ENCODE measurements at places on chromosomes 1 and 21.

GRCh38 chr1:226187380-226187779 is 839 bp upstream of the ACBD3 start:
- no peak for DNase-seq

DNA sequence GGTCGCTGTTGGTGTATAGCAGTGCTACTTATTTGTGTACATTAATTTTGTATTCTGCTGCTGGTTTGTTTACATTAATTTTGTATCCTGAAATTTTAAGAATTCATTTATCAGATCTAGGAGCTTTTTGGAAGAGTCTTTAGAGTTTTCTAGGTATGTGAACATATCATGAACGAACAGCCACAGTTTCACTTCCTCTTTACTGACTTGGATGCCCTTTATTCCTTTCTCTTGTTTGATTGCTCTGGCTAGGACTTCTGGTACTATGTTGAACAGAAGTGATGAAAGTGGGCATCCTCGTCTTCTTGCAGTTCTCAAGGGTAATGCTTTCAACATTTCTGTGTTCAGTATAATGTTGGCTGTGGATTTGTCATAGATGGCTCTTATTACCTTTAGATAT is 1757.9 kb downstream of the BRINP3 start:
- no peak for DNase-seq

- DNase-seq = no peak
These were observed 104.9 kb downstream of the PTGS2 start for GRCh38 chr1:186575348-186575747.

- no peak for DNase-seq
These were observed 180.2 kb upstream of the RUNX1 start for GRCh38 chr21:35229290-35229689.

GRCh38 chr1:219576931-219577730 is 35.8 kb downstream of the ZC3H11B start:
- no peak for DNase-seq

- DNase-seq = no peak
These were observed 11.5 kb downstream of the RCC2 start for GRCh38 chr1:17427696-17428660.

- no peak for DNase-seq
These were observed 5.3 kb downstream of the RXFP4 start for GRCh38 chr1:155946633-155947219.

GRCh38 chr1:164801246-164801731 is 242.3 kb downstream of the PBX1 start:
- DNase-seq = no peak

- DNase-seq = no peak
These were observed 213.5 kb upstream of the IRF2BP2 start for GRCh38 chr1:234823191-234824176.

DNA sequence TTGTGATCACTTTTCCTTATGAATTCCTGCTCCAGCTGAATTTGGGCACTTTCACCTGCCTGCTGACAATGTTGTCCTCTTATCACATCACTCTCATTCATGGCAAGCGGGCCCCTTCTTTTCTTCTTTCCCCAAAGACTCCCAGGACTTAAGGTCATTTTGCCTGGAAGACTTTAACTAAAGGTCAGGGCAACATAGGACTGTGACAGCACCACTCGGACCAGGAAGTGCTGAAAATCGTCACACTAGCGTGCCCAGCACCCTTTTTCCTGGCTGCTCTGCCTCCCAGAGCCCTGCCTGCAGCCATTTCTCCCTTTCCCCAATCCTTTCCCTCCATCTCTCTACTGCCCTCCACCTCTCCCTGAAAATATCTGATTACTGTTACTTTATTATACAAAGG is 35.4 kb downstream of the CD34 start:
- DNase-seq = no peak

DNA sequence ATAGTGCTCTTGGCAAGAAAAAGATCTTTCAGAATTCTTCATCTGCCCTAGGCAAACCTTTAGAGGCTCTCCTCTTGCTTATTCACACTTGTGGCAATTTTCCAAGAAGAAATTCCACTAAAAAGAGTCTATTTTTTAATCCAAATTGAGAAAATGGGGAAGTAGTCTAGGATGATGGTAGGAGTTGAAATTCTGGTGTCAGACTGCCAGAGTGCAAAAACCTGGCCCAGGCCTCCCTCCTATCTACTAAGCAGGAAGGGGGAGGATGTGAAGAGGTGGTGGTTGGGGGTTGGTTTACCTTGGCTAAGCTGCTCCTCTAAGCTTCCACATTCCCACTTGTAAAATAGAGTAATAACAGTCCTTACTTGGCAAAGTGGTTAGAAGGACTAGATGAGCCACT is 120.6 kb upstream of the KCNJ15 start:
- DNase-seq = no peak

GRCh38 chr21:34276711-34277425 is 86.9 kb upstream of the KCNE2 start:
- no peak for DNase-seq

GRCh38 chr21:43717166-43717853 is 1.6 kb upstream of the PDXK start:
- no peak for DNase-seq

- DNase-seq = no peak
These were observed 51.7 kb downstream of the RYR2 start for GRCh38 chr1:237093691-237094090.

GRCh38 chr1:244513493-244513892 is 52.4 kb downstream of the CATSPERE start:
- DNase-seq = no peak

DNA sequence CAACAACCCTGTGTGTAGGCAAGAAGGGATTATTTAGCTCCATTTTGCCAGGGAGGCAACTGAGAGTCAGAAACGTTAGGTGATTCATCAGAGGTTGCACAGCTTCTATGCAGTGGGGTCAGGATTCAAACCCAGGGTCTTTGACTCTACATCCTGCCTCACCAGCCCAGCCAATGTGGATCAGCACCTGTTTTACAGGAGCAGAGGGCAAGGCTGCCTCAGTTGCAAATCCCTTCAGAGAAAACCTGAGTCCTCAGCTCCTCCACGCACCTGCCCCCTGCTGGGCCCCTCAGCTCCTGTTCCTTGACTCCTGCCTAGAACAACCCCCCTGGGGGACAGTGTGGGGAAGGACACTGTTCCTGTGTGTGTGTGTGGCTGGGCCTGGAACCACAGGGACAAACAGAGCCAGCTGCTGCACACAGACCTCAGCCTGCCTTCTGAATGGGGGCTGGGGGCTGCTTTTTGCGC is 61.6 kb downstream of the LRRN2 start:
- no peak for DNase-seq

DNA sequence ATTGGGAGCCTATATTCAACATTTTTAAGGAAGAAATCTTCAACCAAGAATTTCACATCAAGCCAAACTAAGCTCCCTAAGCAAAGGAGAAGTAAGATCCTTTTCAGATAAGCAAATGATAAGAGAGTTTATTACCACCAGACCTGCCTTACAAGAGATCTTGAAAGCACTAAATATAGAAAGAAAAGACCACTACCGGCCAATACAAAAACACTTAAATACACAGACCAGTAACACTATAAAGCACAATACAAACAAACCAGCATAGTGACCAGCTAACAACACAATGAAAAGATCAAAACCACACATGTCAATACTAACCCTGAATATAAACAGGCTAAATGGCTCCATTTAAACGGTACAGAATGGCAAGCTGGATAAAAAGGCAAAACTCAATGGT is 165.4 kb downstream of the MRPL39 start:
- DNase-seq = no peak

- no peak for DNase-seq
These were observed 456.5 kb downstream of the OMA1 start for GRCh38 chr1:58089898-58090534.

GRCh38 chr1:68704800-68705443 is 208.0 kb upstream of the DEPDC1 start:
- DNase-seq = no peak

- no peak for DNase-seq
These were observed 19.5 kb downstream of the TSPAN2 start for GRCh38 chr1:115069659-115070308.

GRCh38 chr1:66556161-66556611 is 22.2 kb downstream of the SGIP1 start:
- DNase-seq = no peak

DNA sequence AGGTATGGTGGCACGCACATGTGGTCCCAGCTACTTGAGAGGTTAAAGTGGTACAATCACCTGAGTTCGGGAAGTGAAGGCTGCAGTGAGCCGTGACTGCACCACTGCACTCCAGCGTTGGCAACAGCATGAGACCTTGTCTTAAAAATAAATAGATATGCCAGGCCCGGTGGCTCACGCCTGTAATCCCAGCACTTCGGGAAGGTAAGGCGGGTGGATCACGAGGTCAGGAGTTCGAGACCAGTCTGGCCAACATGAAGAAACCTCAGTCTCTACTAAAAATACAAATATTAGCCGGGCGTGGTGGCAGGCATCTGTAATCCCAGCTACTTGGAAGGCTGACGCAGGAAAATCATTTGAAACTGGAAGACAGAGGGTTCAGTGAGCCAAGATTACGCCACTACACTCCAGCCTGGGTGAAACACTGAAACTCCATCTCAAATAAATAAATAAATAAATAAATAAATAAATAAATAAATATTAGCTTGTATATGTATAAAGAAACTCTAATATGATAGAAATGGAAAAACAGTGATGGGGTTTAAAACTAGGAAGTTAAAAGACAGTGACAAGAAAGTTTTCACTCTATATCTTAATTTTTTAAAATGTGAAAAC is 18.8 kb downstream of the GATAD2B start:
- DNase-seq = no peak

DNA sequence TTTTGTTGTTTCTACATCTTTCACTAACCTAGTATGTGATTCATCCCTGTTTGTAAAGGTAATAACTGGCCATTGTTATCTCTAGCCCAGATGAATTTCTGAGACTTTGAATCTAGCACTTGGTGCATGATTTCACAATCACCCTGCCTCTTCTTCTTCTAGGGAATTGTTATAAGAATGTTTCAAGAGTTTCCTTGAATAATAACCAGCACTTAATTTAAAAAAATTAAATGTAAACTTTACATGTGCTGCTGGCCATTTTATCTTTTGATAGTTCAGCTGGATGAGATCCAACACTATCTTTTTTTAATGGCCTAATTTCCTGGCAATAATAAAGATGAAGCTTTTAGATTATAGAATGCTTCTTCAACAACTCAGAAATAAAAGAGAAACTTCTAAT is 31.8 kb downstream of the UBE2U start:
- no peak for DNase-seq

GRCh38 chr1:235078480-235079381 is 49.9 kb downstream of the TOMM20 start:
- DNase-seq = no peak

DNA sequence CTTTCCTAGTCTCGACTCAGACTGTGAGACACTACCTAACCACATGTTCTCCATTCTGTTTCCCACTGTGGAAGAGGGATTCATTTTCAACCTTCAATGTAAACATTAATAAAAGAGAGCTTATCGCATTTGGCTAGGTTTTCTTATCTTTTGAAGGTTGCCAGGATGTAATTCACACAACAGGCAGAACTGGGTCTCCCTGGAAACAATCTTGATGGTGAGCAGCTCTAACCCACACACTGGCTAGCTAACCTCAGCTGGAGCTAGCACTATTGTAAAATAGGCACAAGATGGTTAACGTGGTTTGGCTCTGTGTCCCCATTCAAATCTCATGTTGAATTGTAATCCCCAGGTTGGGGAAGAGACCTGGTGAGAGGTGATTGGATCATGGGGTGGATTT is 75.1 kb downstream of the ZSCAN20 start:
- no peak for DNase-seq

DNA sequence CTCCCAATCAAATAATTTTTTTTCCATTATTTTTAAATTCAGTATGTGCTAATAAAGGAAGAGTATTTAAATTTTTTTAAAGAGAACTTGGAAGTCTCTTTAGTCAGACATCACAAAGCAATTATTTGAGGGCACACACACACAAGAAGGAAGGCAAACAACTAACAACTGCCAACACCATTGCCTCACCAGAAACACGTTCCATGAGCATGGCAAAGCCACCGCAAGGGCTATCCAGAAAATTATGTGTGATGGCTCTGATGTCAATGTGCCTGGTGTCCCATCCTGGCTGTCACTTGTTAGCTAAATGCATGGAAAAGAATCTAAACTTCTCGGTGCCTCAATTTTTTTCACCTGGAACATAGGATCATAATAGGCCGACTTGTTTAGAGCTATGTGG is 262.9 kb downstream of the SEC16B start:
- DNase-seq = no peak

DNA sequence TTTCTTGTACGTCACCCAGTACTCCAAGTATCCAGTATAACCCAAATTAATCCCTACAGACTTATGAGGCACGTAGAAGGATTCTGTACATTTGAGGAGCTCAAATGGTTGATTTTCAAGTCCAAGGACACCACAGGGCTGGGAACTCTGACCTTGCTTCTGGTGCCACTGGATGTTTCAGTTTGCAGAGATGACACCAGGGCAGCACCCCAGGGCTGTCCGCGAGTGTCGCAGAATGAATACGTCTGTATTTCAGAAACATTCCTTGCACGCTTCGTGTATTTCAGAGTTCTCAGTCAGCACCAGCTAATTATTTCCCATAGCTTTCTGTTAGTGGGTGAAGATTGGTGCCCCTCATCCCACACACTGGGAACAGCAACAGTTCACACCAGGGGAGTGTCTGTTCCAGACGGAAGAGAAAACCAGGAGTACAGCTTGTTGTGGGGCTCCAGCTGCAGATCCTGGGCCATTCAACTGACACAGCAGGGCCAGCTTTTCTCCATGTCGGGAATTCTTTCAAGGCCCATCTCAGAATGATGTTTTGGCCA is 159.2 kb downstream of the RHOU start:
- no peak for DNase-seq

- DNase-seq = no peak
These were observed 478 bp upstream of the PRDM2 start for GRCh38 chr1:13699510-13699909.

GRCh38 chr21:25457411-25457810 is 149.9 kb downstream of the MRPL39 start:
- DNase-seq = no peak

GRCh38 chr1:206685769-206686477 is 1.2 kb downstream of the MAPKAPK2 start:
- no peak for DNase-seq

DNA sequence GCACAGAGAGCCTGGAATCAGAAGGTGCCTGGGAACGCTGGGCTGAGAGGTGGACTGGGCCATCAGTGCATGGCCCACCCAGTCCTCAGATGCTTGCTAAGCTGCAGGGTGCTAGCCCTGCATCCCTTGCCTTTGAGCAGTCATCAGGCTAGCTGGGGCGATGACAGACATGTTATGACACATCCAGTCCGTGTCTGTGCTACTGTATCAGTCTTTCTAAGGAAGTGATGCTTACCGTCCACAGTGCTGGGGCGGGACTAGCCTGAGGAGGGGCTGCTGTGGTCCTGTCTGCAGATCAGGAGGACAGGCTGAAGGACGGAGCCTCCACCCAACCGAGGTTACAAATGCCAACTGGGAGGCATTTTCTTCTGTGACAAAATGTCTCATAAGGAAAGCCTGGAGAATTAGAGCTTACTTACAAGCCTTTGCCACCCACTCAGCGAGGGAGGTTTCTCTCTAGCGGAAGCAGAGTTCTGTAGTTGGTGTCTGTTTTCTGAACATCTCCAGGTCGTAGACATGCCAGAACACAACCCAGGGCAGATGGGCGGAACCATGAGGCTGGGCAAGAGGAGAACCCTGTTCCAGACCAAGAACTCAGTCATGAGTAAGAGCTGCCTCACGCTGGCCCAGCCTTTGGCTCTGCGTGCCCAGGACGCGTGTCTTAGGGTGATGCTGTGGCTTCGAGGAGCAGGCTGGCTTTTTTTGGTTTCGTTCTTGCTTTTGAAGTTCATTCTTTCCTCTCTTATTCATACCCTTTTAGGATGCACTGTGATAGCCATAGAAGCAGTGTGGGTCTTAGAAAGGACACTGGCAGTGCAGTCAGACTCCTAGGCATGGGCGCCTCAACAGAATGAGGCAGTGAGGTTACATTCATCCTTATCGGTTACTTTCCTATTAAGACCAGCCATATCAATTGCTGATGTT is 14.3 kb downstream of the SLFNL1 start:
- DNase-seq = no peak

Measured in omental fat pad (tissue), 4 donors.